ENCODE measurements at places on chromosomes 1 and 21.

DNA sequence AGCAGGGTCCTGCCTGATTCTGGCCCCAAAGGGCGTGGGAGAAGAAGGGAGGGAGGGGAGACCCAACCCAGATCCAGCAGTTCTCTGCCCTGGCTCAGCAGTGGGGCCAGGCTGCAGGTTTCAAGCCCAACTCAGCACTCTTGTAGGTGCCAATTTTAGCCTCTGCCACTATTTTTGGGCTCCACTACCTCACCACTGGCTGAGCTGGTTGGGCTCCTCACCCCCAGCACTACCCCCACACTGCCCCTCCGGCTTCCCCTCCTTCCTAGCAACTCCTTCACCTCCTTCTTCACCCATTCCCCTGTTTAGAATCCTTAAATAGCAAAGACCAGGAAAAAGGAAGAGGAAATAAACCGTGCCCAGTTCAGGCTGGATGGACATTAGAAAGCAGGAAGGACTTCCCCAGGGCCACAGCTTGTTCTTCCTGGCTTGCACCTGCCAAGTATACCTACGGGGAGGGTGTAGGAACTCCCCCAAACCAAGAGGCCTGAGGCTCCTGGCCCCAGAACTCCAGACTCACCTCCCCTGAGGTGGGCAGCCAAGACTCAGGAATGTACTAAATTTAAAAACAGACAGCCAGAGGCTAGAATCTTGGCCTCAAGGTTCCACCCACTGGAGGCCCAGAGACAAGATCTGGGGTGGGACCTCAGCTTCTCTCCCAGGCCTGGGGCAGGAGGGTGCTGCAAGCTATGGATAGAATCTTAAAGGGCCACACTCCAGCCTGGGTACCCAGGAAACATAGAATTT, 1.4 kb upstream of the ARHGEF2 start:
- DNase-seq: no peak

GRCh38 chr1:2155788-2156187, 38.8 kb downstream of the FAAP20 start:
- no peak for DNase-seq

DNA sequence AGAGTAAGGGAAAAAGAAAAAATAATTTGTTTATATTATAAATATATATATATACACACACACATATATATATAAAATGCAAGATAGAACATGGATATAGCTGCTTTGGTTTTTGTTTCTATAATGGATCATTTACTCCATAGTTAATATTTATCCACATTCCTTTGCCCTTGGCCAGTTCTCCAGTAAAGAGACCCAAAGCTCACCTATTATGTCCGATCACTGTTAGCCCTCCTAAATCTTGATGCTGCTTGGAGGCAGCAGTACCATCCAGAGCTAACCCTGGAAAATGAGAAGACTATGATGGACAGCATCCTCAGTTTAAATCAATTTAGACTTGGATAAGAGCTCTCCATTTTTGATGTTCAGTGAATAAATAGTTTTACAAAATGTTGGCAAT, 407.7 kb downstream of the PLPP3 start:
- no peak for DNase-seq

DNA sequence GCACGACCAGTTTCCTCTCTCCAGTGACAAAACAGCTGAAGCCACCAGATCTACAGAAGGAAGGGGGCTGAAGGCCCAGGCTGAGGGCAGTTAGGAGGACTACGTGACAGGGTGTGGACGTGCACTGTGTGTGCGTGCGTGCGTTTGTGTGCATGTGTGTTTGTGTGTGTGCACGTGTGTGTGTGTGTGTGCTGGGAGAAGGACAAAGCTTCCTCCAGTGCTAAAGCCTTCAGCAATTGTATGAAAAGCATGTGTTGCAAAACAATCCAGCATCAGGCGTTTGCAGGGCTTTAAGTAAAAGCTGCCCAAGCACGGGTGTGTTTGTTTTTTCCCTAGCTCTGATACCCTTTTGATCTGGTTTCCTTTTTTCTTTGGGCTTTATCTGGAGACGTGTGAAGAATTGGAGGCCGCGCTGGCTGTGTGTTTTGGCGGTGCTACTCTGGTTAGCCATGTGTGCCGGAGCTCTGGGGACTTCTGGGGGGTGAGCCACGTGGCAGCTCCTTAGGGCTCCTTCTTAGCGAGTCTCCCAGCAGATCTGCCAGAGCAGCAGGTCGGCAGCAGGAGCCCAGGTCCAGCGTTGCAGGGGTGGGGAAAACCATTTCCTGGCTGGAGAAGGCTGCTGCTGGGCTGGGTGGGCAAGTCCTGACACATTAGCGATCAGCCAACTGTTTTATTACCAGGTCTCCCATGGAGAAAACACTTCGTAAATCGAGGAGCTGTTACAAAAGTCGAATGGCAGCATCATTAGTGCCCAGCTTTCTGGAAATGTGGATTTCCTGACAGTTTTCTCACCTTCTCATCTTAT, 73.4 kb downstream of the UCK2 start:
- DNase-seq: no peak

GRCh38 chr1:118556936-118557335, 371.9 kb upstream of the SPAG17 start:
- no peak for DNase-seq

DNA sequence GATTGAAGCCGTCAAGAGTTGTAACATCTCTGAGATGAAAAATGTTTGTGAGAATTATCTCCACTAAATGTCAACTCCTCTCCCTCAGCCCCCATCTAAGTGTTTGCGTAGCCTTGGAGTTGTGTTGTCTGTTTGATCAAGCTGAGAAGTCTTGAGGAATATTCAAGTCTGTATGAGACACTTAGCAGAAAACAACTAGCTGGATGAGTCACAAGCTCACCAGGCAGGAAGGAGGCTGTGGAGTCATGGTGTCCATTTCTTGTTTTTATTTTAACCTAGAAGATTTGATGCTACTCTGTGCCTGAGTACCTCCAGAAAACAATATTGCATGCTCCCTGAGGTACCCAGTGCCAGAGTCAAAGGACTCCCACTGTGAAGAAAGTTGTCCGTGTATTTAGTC, 211.6 kb upstream of the PLXNA2 start:
- no peak for DNase-seq

- DNase-seq: no peak
Measured at GRCh38 chr1:156898161-156898566, 4.6 kb downstream of the PEAR1 start.

- no peak for DNase-seq
Measured at GRCh38 chr1:224742349-224742748, 126.2 kb downstream of the CNIH3 start.

- DNase-seq: no peak
Measured at GRCh38 chr1:64242895-64243756, 39.7 kb downstream of the UBE2U start.

Data from HS-5 (cell line).